Neural crest cell (in vitro differentiated cells): ENCODE measurements at places on chromosomes 7 and 10. TPM values are rescaled to one million over a fixed set of nuclear protein-coding genes. Genes with fewer than 3 reads are reported as not detected.

Gene TECPR1
- 30.3 and 35.2 TPM in 2 replicates for total RNA-seq

Gene PPP1R3A
- total RNA-seq = not detected in 2 replicates

Gene KIAA1549
- total RNA-seq = 33.2 and 34.8 TPM in 2 replicates

Gene NPSR1
- total RNA-seq = not detected in 2 replicates
